ENCODE measurements at places on chromosomes 5 and 9.

DNA sequence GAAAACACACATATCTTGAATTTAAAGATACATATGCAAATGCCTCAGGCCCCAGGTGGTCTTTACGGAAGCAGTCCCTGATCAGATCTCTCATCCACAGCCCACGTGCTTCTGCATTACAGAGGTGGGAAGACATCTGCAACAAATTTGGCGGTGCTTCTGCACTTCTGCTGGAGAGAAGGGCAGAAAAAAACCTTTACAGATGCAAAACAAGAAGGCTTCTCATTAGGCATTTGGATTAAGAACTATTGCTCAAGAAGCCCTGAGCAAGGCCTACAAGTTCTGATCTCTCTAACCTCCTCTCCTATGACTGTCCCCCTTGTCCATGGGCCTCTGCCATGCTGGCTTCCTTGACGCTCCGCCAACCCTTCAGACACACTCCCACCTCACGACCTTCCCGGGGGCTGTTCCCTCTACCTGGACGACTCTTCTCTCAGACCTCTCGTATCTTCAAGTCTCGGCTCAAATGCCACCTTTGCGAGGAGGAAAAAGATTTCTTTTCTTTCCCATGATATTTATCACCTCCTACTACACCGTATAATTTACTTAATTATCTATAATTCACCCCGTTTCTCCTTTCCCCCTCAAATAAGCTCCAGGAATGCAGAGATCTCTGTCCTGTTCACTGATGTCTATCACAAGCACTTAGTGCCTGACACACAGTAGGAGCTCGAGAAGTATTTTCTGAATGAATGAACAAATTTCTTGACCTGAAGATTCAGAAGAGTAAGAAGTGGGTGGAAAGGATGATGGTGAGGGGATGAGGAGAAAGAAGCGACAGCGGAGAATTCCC, 1.1 kb downstream of the MTMR12 start:
- DNase-seq = no peak

GRCh38 chr9:36127652-36128244, 8.8 kb upstream of the GLIPR2 start:
- no peak for DNase-seq

DNA sequence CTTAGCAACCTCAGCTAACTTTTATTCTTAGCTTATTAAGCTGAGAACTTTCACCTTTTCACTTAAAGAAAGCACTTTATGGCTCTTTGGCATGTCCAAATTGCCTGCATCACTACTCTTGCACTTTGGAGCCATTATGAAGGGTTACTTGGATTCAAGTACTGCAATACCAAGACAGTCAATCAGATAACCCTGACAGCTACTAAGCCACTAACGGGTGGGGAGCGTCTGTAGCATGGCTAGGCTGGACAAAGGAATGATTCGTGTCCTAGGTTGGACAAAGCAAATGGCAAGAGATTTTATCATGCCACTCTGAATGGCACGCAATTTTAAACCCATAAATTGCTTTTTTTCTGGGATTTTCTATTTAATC, 39.6 kb downstream of the TRPM6 start:
- no peak for DNase-seq

DNA sequence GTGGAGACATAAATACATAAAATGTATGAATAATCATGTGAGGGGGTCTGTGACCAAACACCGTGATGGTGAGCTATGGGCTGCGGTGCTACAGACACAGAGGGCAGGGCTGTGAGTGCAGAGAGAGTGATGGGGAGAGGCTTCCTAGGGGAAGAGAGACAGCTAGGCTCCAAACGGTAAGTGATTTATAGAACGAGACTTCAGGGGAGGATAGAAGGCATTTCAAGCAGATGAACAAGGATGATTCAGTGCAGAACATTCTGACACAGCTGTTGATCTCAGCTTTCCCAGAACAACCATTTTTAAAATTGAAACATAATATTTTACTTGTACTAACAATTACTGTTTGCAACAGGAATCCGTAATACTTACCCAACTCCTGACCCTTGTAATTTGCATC, 100.7 kb downstream of the GAS1 start:
- DNase-seq = no peak

DNA sequence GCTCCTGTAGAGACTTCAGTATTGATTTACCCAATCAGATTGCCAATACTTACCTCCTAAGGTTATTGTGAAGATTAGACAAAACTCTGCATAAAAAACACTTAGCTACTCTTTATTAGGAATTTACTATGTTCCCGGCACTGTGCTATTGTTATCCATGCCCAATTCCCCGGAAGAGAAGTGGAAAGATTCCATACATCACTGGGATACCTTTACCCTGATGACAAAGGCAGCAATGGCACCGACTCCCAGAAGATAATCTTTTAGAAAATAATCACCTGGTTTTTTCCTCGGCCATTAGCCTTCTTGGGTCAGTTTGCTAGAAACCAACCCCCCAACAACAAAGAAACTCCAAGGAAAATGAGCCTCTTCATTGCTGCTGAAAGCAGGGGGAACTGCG, 226.0 kb downstream of the SNX18 start:
- DNase-seq = no peak

- DNase-seq = no peak
Measured at GRCh38 chr9:6229619-6230018, 14.0 kb downstream of the IL33 start.

GRCh38 chr5:100646691-100647090, 111.5 kb downstream of the FAM174A start:
- no peak for DNase-seq

DNA sequence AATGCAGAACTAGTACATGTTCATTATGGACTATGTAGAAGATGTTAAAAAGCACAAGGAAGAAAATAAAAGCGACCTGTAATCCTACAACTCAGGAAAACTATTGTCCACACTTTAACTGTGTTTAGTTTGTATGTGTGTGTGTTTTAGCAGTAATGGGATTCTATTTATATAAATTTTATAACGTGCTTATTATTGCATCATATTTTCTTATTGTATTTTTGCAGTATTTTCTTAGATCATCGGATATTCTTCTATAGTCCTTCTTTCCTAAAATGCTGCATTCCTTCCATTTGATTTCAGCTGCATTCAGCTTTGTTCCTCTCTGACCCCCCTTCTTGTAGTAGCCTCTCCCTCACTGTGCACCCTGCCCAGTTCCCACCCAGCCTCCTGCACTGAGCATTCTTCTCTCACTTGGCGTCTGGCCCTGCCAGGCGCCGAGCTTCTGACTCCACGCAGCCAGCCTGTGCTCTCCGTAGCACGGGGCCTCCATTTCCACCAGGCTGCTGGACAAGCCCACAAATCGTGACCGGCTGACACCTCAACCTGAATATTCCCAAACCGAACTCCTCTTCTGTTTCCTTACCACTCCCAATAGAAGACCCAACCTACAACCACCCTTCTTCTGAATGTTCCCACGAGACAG, 39.9 kb downstream of the MVB12B start:
- DNase-seq = peak; percentile 92

Data from globus pallidus (tissue), 1 donor.